ENCODE measurements at places on chromosomes 4 and X.
A peak's percentile ranks its signal among the peaks of the same experiment; 100 is the strongest.

DNA sequence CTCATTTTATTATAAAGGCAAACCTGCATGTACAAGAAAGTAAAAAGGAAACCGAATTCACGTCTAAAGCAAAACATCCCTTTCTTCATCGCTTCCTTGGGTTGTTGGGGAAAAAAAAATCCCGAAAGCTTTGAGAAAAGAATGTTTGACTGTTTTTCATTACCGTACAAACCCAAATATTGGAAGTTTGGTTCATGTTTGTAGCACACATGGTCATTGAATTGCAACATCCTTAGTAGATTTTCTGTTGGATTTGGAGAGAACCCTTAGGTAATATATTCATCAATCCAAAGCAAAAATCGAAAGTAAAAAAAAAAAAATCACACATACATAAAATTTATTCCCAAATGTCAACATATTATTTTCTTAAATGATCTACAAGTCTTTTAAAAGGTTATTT is 420.3 kb downstream of the MAPK10 start:
- no peak for DNase-seq

- no peak for DNase-seq
Observed at GRCh38 chr4:78720994-78721677, 55.0 kb upstream of the BMP2K start.

DNA sequence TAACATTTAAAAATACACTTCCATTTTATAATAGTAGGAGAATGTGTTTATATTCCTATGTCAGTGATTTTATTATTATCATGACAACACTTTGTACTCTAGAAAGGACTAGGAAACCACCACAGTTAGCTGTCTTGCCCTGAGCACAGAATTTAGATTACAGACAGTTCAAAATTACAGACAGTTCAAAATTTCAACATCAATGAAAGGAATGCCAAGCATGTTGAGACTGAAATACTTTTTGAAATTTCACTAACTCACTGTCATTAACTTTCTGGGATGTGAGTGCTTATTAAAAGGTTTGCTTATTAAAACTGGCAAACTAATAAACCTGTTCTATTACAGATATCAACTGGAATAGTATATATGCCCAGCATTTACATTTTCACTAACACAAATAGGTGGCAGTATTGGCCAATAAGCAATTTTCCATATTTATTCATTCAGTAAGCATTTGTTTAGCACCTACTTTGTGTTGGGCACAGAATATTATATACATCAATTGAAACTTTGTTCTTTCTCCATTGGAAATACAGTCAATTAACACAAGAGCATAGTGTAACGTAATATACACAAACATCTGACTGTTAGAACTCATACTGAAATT is 179.4 kb downstream of the FBXW7 start:
- no peak for DNase-seq

DNA sequence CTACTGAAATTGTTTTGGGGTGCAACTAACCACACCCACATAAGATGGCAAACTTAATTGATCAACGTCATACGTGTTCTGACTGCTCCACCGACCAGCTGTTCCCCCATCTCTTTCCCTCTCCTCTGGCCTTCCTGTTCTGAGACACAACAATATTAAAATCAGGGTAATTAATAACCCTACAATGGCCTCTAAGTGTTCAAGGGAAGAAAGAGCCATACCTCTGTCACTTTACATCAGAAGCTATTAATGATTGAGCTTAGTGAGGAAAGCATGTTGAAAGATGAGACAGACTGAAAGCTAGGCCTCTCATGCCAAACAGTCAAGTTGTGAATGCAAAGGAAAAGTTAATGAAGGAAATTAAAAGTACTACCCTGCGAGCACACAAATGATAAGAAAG is 173.9 kb upstream of the FTHL17 start:
- no peak for DNase-seq

DNA sequence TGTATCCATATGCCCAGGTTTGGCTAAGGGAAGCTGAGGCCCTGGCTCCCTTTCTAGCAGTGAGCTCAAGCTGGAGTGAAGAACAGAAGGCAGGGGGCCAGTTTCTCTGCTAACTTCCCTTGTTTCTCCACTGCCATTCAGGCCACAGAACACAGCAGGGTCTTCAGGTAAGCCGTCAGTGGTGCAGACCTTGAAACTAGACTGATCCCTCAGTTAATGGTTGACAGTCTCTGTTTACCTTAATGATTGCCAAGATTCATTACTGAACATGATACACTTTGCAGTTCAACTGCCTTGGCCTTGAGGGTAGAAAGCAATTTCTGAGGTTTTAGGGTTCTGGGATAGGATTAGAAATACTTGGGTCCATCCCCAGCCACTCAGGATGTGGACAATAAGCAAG is 8.9 kb upstream of the GJB1 start:
- no peak for DNase-seq

- no peak for DNase-seq
Observed at GRCh38 chr4:17132226-17132625, 233.8 kb upstream of the LDB2 start.

DNA sequence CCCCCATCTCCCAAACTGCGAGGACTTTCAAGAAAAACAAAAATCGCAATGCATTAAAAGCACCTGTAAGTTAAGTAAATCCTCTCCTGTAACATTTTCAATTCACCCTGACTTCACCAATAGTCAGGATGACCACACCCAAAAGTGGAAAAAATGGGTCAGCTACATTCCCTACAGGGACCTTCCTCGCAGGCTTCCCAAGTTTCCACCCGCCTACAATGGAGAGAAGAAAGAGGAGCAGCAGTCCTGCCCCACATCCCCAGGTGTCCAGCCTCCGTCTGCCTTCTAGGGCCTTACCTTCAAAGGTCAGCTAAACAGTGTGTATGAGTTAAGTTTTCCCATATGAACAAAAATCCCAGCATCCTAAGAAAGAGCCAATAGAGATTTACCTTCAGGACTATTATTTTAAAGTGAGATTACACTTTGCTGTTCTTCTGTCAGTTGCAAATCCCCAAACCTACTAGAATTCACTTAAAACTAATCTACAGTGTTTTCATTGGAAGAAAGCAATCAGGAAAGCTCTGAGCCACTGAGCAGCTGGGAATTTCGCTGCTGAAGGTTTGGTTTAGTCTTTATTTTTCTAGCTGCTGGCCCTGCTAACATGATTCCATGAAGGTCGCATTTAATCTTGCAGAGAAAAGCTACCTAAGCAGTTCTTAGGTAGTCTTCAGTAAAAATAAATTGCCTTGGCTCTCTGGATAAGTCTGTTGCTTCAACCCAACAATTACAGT is 12.5 kb downstream of the IRF2 start:
- no peak for DNase-seq

GRCh38 chr4:101987623-101988243 is 197.2 kb downstream of the BANK1 start:
- no peak for DNase-seq

GRCh38 chr4:41423117-41423516 is 114.8 kb upstream of the LIMCH1 start:
- no peak for DNase-seq

- no peak for DNase-seq
Observed at GRCh38 chr4:108107729-108108382, 60.9 kb downstream of the LEF1 start.

DNA sequence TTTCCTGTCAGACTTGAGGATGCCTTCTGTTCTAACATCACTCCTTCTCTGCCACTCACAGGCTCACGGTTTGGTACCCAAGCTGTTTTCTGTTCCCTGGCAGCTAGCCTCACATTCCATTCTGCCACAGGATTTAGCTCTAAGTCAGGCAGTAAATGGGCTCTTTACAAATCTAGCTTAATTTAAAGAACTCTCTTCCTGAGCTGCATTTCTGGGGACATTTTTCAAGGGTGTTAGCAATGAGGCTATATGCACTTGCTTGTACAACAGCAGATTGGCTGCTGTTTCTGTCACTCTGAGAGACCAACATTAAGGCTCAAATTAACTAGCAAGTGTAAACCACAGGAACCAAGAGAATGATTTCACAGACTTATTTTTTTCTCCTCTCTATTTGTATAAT is 337.8 kb upstream of the NOCT start:
- no peak for DNase-seq

DNA sequence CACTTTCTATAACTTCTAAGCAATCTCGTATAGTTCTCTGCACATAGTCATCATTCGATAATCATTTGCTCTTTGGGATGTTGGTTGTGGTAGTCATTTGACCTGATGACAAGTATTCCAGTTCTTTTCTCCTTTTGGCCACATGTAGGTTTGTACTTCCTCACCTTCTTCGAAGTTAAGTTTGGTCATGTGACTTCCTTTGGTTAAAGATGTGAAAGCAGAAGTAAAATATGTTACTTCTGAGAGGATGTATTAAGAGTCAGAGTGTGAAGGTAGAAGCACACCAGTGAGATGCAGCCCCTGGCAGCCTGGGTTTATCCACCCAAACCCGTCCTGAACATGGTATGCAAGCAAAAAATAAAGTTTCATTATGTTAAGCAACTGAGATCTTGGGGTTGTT is 48.9 kb upstream of the ZNF518B start:
- DNase-seq, result peak; percentile 7

GRCh38 chrX:109344101-109344500 is 137.8 kb downstream of the GUCY2F start:
- DNase-seq, result no peak

DNA sequence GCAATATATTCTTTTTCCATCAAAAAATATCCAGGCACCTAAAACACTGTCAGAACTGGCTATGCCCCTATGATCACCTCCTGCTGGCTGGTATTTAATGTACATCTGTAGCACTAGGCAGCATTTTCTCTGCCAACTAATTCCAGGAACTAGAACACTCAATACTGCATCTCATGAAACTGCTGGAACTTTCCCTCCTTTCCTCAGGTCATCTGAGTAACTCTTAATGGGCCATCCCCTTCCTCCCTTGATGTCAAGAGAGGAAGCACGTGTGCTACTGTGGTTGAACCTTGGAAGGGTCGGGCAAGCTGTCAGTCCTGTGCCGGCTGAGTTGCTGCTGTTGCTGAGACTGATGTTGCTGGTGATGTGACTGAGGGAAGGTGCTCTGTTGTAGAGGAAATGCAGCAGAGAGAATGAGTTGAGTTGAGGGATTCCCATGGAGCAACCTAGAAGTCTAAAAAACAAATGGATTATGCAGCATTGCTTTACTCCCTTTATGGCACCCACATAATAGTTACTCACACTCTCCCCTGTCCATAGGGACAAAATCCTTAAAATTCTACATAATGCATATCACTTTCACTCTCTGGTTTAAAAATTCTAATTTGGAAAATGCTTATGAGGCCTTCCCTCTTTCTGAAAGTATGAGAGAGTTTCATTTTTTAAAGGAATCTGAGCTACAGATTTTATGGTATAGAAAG is 39.5 kb downstream of the TMEM165 start:
- no peak for DNase-seq

GRCh38 chrX:108122748-108123147 is 31.2 kb downstream of the ATG4A start:
- no peak for DNase-seq

GRCh38 chr4:107736924-107737448 is 17.0 kb upstream of the PAPSS1 start:
- peak; percentile 56 for DNase-seq

- no peak for DNase-seq
Observed at GRCh38 chr4:138910914-138911336, 104.7 kb upstream of the NOCT start.

DNA sequence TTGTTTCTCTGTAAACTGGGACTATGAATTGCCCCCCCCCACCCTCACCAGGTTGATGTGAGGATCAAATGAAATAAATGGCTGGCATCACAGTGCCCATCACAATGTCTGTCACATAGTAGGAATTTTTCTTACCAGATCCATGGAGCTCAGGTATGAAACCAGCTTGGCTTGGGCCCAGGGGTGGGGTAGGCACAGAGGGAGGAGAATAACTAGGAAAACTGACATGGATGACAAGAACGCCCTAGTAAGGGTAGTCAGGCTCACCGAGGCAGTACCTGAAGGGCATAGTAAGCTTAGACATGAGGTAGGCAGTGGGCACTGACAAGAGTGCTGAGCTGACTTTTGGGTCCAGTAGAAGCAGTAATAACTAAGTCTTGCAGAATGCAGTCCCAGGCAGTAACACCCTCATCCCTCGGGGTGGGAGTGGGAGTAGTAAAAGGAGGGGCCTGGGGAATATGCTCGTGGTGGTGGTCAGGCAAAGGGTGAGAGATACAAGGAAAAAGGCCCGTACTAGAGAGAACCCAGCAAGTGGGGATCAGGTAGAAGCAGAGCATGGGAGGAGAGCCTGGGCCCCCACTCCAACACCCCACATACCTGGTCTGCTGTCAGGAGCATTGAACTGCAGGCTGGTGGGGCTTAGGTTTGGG is 155.9 kb upstream of the PJA1 start:
- no peak for DNase-seq

DNA sequence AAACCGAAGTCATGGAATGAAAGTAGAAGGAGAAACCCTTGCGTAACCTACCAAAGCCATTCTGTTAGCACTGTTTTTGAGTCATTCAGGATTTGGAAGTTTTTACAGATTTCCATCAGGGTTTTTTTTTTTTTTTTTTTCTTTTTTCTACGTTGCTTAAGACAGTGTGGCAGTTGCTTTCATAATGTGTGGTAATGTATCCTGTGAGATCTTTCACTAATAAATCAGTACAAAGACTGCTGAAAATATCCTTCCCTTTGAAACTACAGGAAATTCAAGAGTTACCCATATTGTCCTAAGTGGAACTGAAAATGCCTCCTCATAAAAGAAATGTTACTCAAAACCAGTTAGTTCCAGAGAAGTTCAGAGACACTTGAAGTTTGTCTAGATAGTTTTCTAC is 137.8 kb downstream of the RAPGEF2 start:
- DNase-seq, result no peak

DNA sequence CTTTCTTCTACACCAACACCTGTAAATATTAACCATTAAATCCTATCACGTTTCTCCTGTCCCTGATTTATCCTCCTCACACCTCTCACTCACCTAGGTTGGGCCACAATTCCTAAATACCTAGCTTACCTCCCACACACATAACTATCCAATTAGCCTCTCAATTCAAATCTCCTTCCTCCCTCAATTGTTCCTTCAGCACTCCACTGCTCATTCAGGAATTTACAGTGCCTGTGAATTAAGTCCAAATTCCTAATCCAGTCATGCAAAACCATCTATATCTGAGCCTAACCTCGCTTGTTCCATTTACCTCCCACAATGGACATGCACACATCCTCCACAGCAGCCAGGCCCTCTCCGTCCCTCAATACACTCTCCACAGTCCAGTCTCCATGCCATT is 17.5 kb downstream of the ANXA5 start:
- DNase-seq, result no peak

DNA sequence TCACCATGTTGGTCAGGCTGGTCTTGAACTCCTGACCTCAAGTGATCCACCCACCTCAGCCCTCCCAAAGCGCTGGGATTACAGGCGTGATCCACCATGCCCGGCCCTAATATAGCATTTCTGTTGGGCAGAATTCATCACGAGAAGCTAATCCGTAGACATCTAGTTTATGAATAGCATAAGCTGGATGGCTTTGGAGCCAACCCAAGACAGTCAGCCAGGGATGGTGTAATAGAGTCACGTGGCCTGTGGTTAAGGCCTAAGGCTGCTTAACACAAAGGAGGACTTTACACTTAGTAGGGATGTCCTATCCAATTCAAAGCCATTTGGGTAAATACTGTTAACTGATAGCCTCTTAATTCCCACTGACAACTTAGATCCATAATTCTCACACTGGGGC is 173.6 kb downstream of the RAP1GDS1 start:
- no peak for DNase-seq

All from AML-193 (cell line).